ENCODE measurements at places on chromosomes 5 and 9.

DNA sequence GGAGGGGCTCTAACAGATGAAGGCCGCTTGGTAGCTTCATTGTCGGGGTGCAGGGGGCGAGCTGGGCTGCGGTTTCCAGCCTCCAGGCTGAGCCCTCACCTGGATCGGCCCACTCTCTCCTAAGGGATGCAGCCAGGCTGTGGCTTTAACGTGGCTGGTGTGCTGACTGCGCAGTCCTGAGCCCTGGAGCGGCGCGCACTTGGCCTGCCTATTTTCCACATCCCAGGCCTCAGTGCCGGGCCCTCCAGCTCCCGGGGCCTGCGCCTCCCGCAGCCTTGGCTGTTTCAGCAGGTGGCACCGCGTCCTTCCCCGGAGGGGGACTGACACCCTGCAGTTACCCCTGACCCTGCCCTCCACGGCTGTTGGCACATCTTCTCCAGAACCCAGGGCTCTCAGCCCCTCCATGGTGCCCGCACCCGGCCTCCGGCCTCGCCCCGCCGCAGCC, 1.4 kb downstream of the RNU6ATAC start:
- peak; percentile 35 for DNase-seq

DNA sequence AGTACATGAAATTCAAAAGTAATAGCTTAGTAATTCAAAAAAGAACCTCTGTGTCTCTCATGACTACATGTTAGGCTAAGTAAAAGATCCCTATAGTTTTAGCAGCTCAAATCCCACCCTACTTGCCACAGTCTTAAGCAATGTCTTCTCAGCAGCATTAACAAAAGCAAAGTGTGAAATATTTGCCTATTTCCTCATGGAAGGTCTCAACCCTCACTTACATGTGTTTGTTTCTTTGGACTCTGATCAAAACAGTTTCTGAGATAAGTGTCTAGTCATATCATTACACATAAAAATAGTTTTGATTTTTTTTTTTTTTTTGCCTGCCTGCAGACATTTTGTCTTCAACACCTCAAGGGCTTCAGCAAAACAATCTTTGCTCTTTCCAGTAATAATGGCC, 310.5 kb downstream of the CETN3 start:
- DNase-seq = no peak

- no peak for DNase-seq
Measured at GRCh38 chr9:70049236-70049635, 5.6 kb downstream of the MAMDC2 start.

- no peak for DNase-seq
Measured at GRCh38 chr5:81180780-81181460, 52.2 kb upstream of the CKMT2 start.

- DNase-seq = no peak
Measured at GRCh38 chr5:14376789-14377188, 204.8 kb upstream of the OTULINL start.

DNA sequence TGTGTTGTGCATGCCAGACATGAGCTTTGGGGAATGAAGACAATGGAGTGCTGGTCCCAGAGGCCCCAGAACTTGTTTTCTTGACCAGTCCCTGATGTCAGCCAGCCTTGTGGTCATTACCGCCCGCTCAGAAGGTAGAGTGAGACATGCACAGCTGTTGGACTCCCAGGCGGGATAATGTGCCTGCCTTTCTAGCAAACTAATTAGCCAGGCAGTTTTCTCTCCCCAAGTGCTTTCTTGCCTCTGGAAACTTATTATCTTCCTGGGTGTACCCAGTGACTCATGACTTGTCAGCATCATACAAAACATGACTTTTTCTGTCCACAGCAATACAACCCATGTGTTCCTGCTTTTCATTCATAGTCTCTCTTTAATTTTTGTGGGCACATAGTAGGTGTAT, 131.1 kb downstream of the RMI1 start:
- no peak for DNase-seq

DNA sequence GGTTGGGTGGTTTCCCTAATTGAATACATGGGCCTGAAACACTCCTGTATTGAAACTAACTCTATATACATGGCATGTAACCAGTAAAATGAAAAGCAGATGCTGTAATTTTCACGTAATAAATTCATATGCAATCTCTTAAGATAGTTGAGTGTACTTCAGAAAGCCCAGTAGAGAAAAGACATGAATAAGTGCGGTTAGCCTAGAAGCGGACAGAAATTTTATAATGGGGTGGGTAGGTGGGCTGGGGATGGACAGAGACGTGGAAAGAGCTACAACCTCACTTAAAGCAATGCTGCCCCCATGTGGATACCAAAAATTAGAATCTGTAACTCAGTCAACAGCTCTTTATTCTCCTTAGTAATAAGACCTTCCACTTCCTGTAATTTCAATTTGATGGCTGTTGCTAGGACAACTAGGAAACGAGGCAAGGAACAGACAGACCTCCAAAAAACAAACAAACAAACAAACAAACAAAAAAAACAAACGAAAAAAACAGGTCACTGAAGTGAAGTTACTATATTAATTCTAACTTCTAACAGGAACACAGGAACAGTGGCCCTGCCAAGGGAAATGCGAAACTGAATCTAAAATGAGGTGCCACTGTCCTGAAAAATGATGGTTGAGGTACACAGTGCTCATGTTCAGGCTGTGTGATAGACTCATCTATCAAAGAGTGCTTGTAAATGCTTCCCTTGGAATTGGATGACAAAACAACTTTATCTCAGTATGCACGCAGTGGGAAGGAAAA, 103.4 kb upstream of the GNA14 start:
- DNase-seq = no peak

DNA sequence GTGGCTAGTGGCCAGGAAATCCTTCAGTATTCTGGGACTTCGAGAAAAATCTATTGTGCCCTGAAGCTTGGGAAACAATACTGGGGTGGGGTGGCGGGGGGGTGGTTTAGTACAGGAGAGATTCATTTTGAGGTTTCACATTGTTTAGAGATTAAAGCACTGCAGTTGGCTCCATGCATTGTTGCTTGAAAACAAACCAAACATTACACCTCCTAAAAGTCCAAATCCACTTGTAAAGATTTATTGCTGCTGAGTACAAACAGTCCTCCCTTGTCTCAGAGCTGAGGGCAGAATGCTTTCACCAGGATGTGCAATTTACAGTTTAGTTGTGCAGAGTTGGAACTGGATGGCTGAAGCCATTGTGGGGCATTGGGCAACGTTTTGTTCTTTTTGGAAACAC, 49.4 kb downstream of the GGTA1 start:
- no peak for DNase-seq

GRCh38 chr5:59522201-59522831, 371.2 kb downstream of the PDE4D start:
- DNase-seq = no peak

GRCh38 chr5:80761176-80761575, 106.4 kb upstream of the DHFR start:
- no peak for DNase-seq

- DNase-seq = no peak
Measured at GRCh38 chr9:18536554-18536953, 62.6 kb downstream of the ADAMTSL1 start.

GRCh38 chr9:27227192-27227591, 69.8 kb downstream of the EQTN start:
- DNase-seq = no peak

GRCh38 chr5:59327191-59327980, 566.1 kb downstream of the PDE4D start:
- DNase-seq = no peak

DNA sequence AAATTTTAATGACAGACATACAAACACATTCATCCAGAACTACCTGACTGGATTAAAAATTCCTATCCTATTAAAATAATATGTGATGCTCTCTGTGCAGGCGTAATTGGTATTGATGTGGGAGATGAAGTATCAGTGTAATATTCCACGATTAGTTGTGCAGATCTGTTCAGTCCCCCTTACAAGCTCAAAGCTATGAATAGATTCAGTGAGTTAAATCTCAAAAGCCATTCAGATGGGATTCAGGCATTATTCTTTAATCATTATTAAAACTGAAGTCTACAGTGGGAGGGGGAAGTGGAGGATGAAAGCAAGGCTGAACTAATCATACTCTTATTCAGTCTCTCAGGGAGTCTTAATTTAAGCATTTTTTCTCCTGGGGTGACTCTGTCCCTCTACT, 855.8 kb downstream of the EFNA5 start:
- DNase-seq = no peak

DNA sequence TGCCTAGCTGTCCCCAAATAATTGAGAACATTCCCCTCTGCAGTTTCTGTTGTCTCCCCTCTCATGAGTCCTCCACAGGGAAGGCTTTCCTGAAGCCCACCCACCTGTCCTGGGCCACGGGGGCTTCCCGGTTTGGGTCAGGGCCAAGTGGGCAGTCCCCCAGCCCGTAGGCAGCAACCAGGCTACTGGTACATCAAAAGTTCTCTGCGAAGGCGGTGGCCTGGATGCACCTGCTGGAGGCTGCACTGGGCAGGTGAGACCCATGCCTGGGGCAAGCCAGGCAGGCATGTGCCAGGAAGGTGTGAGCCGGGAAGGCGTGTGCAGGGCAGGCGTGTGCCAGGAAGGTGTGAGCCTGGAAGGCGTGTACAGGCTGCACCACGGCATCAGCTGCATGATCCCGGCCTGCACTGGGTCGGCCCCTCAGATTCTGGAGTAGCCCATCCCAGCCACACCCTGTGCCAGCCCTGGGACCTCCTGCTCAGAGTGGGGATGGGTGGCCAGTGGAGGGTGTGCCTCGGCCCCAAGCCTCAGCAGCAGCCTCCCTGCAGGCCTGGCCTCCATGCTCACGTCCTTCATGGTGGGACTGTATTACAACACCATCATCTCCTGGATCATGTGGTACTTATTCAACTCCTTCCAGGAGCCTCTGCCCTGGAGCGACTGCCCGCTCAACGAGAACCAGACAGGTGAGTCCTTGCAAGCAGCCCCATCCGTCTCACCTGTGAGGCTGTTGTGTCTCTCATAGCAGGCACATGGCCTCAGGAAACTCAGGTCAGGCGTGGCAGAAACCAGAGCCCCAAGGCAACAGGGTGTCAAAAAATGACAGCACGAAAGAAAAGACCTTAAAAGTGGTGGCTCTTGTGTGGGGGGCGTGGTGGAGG, 8.7 kb downstream of the SLC6A19 start:
- DNase-seq = no peak

GRCh38 chr9:78609450-78609849, 312.5 kb downstream of the PSAT1 start:
- no peak for DNase-seq

DNA sequence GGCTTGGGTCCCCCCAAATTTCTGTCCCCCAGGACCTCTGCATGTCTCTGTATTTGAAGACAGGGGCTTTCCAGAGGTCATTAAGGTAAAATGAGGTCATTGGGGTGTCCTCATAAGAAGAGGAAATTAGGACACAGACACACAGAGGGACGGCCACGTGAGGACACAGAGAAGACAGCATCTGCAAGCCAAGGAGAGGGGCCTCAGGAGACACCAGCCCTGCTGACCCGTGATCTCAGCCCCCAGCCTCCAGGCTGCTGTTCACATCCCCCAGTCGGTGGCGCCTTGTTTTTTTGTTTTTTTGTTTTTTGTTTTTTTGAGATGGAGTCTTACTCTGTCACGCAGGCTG, 1.2 kb upstream of the CCDC183 start:
- no peak for DNase-seq

GRCh38 chr9:17578911-17579793, at the start of gene SH3GL2:
Gene SH3GL2 (plus strand): TSS chr9:17579066.
- DNase-seq = no peak

- no peak for DNase-seq
Measured at GRCh38 chr9:133535306-133535877, 888 bp downstream of the ADAMTSL2 start.

GRCh38 chr5:36236801-36237200, 4.9 kb downstream of the NADK2 start:
- no peak for DNase-seq

DNA sequence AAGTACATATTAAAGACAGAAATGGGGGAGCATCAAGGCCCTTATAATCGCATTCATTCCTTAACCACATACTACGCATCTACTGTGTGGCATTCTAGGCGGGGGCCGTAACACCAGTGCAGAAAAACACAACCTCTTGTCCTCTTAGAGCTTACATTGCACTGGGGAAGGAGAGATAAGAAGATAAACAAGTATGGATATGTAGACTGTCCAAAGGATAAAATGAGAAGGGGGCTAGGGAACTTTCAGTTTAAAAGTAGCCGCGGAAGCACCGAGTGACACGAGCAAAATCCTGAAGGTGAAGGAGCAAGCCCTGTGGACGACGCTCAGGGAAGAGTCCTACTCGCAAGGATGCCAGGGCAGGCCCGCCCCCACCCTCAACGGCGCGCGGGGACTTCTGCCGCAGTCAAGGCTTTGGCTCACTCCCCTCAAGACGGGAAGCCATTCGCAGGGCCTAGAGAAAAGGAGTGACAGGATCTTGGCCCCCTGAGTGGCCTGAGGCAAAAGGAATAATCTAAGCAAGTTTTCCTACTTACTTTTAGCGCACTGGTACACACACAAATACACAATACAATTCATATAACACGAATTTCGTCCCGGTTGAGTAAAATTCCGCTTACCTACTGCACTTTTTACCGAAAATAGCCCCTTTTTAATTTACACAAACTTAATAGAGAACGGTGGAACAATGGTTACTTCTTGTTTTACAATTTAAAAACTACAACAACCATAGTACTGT, 1.3 kb upstream of the NIPBL start:
- DNase-seq = peak; percentile 50

- DNase-seq = no peak
Measured at GRCh38 chr5:149863830-149864229, 80.8 kb downstream of the PDE6A start.

- no peak for DNase-seq
Measured at GRCh38 chr5:155665361-155665760, 651.8 kb downstream of the KIF4B start.

- no peak for DNase-seq
Measured at GRCh38 chr5:62327138-62328053, 21.4 kb downstream of the KIF2A start.

DNA sequence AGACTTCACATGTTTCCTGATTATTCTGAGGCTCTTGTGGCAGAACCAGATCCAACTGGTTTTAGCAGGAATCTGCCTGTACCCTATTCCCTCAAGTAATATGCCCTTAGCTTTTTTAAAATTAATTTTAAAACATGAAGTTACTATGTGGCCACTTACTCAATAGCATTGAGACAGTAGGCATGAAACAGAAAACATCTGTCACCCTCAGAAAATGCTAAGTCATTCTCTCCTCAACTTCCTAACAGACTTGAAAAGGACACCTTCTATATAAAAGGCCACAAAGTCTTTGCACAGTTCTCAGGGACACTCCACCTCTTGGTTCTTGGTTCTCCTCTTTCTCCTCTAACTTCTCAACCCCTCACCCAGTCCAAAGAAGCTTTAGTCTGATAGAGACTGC, 277.8 kb downstream of the RAB3C start:
- DNase-seq = no peak

GRCh38 chr9:3628239-3628638, 102.4 kb upstream of the RFX3 start:
- no peak for DNase-seq
